ENCODE measurements at places on chromosomes 11 and 22.

- DNase-seq = no peak
Observed at GRCh38 chr11:37963440-37963839, 1365.4 kb upstream of the RAG2 start.

DNA sequence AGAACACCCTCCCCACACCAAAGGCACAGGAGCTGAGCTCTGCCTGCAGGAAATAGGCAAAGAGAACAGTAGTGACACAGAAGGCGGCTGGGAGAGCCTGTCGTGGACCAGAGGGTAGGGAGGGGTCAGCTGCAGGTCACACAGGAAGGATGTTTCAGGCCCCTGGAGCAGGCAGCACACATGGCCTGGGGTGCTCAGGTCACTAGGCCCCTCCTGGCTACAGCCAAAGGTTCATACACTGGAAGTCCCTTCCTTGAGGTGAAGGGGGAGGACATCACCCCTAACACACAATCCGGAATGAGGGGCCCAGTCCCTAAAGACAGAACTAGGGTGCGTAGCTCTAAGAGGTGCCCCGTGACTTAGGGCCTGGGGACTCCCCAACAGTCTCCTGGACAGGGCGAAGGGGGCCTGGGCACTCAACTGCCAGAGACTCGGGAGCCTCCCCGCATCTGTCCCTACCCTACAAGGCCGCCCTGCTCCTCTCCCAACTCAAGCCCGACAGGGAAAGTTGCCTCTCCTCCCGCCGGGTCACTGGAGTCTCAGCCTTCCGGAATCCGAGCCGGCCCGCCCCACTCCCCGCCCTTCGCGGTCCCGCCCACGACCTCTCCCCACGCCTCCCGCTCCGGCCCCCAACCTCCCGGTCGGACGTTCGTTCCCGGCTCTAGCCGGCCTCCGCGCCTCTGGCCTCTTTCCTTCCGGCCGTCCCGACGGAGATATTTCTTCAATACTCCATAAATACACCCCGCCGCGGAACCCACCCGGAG is at the start of gene CYB5R2:
Gene CYB5R2, minus strand, starts transcription at position 541 of the 764 bp plus-strand sequence. CDS start 675 bp downstream, outside the sequence.
- no peak for DNase-seq

GRCh38 chr11:79481795-79482194 is 41.0 kb upstream of the TENM4 start:
- DNase-seq = no peak

- DNase-seq = no peak
Observed at GRCh38 chr11:99020352-99021225, at the start of gene CNTN5. Gene CNTN5 (plus strand): TSS chr11:99020949.

DNA sequence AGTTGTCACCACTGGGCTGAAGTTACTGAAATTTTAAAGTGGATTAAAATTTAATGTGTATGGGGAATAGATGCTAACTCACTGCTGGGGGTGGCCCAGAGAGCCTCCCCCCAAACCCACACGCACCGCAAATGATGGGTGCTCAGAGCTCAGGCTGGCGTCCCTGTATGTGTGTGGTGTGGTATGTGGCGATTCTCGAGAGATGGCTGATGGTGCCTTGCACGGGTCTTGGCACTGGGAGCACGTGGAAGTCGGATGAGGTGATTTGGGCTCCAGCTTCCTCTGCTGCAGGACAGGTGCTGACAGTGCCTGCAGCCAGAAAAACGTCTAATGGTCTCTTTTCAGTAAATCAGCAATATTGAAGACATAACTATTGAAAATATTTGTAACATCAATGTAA is 1473.3 kb downstream of the TBC1D22A start:
- no peak for DNase-seq

DNA sequence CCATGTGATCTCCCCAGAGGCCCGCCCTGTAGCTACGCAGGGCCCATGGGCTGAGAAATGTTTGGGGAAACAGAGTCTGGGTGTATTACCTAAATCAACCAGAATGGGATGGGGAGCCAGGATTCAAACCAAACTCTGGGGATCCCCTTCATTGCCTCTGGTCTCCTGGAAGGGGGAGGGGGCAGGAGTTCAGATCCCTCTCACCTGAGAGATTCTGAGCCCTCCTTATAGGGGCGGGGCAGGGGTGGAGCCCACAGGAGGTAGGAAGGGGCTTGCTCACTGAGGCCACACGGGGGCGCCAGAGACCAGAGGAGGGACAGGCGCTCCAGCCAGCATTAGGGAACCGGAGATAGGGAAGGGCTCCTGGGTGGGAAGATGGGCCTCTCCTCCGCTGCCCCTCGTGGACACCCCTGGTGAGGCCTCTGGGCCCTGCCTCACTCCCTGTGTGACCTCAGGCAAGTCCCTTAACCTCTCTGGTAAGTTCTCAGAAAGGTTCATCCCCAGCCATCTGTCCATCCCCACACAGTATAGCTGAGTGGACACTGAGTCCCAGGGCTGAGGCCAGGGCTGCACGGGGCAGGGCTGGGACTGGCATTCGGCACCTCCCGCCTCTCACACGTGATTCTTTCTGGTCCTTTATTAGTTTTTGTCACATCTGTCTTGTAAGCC is 2.7 kb upstream of the CDC42BPG start:
- peak; percentile 95 for DNase-seq

DNA sequence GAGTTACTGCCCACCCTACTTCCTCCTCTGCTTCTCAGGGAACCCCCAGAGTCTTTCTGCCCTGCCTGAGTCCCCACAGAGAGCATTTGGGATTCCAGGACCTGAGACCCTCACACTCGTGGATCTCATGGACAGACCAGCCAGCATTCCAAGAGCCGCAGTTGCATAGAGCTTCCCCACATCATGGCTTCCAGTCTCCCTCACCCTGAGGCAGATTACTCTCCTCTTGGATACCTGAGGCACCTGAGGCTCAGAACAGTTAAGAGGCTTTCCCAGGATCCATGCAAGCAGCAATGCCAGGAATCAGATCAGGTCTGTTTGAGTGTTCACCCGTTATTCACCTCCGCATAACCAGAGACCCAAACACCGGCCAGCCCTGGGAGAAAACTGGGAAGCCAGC is 102.2 kb downstream of the TRIM29 start:
- no peak for DNase-seq

- DNase-seq = no peak
Observed at GRCh38 chr22:22768885-22769284, 118.7 kb upstream of the IGLL5 start.

DNA sequence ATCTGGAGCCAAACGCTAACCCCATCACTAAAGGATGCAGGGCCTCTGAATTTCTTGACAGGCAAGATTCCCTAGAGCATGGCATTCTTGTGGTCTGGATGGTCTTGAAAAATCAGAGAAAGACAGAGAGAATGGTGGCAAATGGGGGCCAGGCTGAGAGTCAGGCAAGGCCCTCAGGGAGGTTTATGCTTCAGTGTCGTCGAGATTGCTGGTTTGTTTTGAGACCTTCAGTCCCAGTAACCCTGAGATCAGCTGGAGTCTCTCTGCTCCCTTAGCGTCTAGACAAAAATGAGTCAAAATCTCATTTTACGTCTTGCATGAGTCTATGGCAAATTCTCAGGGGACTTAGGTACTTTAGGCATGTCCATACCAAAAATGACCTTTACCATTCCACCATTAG is 539.3 kb downstream of the SOX6 start:
- DNase-seq = no peak

- peak; percentile 30 for DNase-seq
Observed at GRCh38 chr11:125313271-125314219, 149.0 kb downstream of the PKNOX2 start.

- peak; percentile 68 for DNase-seq
Observed at GRCh38 chr11:10309163-10310093, 4.6 kb downstream of the ADM start.

DNA sequence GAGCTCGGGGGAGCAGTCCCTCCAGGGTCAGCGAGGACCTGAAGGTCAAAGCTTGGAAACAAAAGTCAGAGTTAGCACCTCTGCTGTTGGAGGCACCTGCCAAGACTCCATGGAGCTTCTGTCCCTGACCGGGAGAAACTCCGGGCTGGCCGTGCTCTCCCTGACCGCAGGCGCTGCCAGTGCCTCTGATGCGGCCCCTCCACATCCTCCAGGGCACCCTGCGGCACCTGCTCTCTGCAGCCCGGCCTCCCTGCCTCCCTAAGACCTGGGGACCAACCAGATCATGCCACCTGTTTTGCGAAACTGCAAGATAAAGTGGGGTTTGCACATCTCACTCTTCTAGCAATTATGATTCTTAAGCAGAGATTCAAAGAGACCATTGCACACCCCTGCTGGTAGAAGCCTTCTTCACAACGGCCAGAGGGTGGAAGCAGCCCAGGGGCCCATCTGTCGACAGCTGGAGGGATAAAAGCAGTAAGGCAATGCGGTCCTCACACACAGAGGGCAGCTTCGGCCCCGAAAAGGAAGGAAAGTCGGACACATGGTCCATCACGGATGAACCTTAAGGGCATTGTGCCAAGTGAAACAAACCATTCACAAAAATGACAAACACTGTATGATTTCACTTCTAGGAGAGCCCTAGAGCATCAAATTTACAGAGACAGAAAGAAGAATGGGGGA is 477.1 kb downstream of the BRD1 start:
- no peak for DNase-seq

DNA sequence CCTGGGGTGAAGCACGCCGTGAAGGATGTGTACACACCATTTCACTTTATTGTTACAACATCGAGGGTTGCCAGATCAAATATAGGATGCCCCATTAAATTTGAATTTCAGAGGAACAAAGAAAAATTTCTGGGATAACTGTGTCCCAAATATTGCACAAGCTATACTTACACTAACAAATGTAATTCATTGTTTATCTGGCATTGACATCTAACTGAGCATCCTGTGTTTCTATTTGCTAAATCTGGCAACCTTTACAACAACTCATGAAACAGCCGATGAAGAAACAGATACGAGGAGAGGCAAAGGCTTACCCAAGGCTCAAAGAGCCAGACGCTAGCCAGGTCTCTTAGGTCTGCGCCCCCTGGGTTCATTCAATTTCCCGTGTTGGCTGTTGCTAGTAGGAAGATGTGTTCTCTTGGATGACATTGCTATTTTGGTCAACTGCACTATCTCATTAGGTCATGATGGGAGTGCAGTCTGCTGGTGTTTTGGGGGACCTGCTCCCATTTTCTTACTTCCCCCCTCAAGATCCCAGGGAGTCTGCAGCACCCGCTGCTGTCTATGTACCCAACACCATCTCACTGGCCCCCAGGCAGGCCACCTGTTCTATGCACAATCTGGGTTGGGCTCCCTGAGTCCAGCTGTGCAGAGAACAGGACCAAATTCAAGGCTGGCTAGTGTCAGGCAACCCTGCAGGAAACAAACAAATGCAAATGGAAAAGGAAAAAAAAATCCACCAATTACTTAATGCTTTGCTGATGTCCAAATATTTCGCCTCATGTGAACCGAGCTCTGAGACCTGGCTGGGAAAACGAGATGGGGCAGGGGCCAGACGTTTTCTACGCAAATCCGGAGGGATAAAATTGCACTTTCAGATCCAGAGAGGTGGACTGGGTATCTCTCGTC is 560.9 kb downstream of the MIAT start:
- no peak for DNase-seq

- DNase-seq = no peak
Observed at GRCh38 chr11:94134651-94135512, 6.2 kb downstream of the PANX1 start.

DNA sequence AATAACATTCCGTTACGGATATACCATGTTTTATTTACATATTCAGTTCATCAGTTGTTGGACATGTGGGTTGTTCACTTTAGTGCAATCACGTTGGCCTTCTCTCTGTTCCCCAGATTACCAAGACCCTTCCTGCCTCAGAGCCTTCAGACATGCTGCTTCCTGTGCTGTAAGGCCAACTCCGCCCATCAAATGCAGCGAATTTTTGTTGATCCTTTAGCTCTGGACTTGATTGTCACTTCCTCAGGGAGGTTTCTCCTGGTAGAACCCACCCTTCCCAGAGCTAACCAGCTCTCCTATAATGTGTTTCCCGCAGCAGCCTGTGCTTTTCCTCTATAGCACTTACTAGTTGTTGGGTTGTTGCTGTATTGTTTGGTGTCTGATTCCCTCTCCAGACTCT is 39.4 kb downstream of the SWAP70 start:
- no peak for DNase-seq

GRCh38 chr11:121323046-121323607 is 30.6 kb downstream of the SC5D start:
- peak; percentile 23 for DNase-seq

- no peak for DNase-seq
Observed at GRCh38 chr22:44055805-44056204, 31.7 kb downstream of the PARVB start.

GRCh38 chr11:96235751-96236150 is 107.2 kb downstream of the MAML2 start:
- DNase-seq = no peak

- DNase-seq = no peak
Observed at GRCh38 chr22:25922141-25922540, 180.2 kb downstream of the MYO18B start.

- DNase-seq = peak; percentile 96
Observed at GRCh38 chr11:47407746-47408590, at the start of gene SLC39A13. Gene SLC39A13 (plus strand): TSS chr11:47408590. CDS start chr11:47410095, 1,505 bp downstream.

DNA sequence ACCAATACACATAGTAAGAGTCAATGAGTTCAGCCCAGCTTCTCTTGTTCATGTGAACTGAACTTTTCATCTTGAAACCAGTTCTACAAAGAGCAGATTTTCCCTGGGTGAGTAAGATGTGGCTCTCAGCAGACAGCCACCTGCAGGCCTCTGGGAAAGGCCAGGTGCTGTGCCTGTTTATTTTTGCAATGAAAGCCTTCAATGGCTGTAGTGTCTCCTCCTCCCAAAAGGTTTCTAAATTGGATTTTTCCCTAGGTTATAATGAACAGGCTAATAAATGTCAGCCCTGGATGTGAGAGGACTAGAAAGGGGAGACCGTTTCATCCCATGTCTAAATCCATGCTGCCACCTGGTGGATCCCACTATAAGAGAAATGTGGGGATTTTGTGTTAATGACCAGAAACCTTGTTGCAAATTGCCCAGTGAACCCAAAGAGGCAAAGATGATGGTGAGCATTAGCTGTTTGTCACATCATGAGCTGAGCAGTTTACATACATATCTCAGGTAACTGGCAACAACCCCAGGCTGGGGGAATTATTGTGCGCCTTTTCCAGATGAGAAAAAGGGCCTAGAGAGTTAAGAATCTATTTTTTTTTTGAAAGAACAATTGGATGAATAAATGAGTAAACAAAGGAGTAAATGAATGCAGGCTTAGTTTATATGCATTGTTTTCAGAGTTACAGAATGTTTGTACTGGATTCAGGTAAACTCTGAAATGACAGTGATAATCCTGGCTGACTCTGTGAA is 12.7 kb downstream of the C11orf91 start:
- DNase-seq = peak; percentile 85

DNA sequence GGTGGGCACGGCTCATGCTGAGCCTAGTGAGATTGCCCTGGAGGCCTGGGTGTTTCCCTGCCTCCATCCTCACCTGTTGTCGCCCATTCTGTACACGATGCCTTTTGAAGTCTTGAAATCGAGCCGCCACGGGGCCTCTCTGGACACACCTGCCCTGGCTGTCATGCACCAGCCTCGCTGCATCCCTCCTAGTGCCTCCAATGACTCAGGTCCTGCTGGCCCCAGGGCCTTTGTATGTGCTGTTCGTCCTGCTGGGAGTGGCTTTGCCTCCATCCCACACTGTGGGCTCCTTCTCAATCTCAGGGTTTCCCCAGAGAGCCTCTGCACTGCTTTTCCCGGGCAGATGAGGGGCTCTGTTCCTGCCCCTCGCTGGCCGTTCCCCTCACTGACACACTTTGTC is 8.9 kb upstream of the MYEOV start:
- no peak for DNase-seq

GRCh38 chr11:122209619-122210366 is 93.8 kb upstream of the BLID start:
- DNase-seq = no peak
